ENCODE measurements at places on chromosomes 2 and 18. TPM values are rescaled to one million over a fixed set of nuclear protein-coding genes. Genes with fewer than 3 reads are reported as not detected.

Gene MAPK4
- 0.36 TPM for total RNA-seq

Gene AOX1
- total RNA-seq = 16.8 TPM

Gene HOXD11
- 17.5 TPM for total RNA-seq

Gene GPBAR1
- 1.0 TPM for total RNA-seq

Gene SLC23A3
- not detected for total RNA-seq

Gene CCBE1
- total RNA-seq = 3.3 TPM

Gene PRSS56
- total RNA-seq = not detected

Gene POTEE
- not detected for total RNA-seq

Data from epithelial cell of proximal tubule (primary cell).